ENCODE measurements at places on chromosomes 3 and 15. TPM values are rescaled to one million over a fixed set of nuclear protein-coding genes. Genes with fewer than 3 reads are reported as not detected.

DNA sequence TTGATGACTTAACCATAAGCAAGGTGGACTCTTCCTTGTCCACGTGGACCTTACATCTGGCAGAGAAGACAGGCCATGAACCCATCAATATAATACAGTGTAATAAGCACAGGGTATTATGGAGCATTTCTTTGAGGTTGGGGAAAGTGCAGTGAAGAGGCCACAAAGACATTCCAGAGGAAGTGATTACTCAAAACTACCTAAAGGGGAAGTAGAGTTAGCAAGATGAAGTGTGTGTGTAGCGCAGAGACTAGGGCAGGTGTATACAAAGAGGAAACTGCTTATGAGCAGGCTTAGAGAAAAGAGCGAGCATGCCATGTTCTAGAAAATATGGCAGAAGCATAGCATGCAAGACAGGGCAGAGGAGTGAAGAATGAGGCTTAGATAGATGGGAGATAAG is 17.9 kb downstream of the CP start:
- DNase-seq, result no peak

DNA sequence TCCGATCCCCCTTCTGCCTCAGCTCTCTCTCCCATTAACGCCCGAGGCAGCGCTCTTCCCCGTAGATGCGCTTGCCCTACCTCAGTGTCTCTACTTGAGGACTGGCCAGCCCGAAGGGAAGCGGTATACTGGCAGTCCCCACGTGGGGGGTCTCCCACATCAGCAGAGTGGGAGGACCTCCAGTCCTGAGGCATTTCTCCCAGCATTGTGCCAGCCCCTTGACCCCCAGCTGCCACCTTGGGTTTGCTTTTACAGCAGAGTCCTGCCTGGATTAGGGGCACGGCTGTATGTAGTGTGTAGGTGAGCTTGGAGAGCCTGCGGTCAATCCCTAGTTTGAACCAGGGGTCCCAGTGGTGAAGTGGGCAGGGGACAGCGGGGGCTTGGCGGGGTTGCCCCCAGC is 767 bp downstream of the SEMA3F start:
- no peak for DNase-seq

- DNase-seq, result no peak
Observed at GRCh38 chr3:105899516-105899915, 30.7 kb upstream of the CBLB start.

DNA sequence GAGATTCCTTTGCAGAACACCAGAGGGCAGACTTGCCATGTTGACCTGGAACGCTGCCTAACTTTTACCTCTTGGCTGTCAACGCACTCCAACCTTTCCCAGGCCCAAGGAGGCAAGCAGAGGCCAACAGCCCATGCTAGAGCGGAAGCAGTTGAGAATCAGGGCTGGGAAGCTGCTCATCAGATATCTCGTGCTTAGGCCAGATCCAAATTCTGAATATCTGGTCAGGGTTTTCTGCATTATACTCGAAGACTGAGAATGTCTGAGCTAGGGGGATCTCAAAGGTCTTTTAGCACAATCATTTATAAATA is 2.5 kb downstream of the XIRP1 start:
- peak; percentile 81 for DNase-seq

GRCh38 chr15:63506537-63507035 is 2.2 kb downstream of the USP3 start:
- DNase-seq, result no peak

- no peak for DNase-seq
Observed at GRCh38 chr3:13424865-13425617, 4.9 kb upstream of the NUP210 start.

- DNase-seq, result no peak
Observed at GRCh38 chr3:166829896-166830295, 550.2 kb downstream of the ZBBX start.

GRCh38 chr3:26291840-26292239 is 330.7 kb upstream of the LRRC3B start:
- DNase-seq, result no peak

GRCh38 chr3:54960082-54960481 is 32.2 kb upstream of the LRTM1 start:
- no peak for DNase-seq

- DNase-seq, result no peak
Observed at GRCh38 chr3:175001091-175001490, 142.0 kb downstream of the NAALADL2 start.

GRCh38 chr3:52077925-52078324 is 21.6 kb upstream of the DUSP7 start:
- no peak for DNase-seq

GRCh38 chr15:73051391-73051806 is 864 bp upstream of the NEO1 start:
- peak; percentile 83 for DNase-seq

DNA sequence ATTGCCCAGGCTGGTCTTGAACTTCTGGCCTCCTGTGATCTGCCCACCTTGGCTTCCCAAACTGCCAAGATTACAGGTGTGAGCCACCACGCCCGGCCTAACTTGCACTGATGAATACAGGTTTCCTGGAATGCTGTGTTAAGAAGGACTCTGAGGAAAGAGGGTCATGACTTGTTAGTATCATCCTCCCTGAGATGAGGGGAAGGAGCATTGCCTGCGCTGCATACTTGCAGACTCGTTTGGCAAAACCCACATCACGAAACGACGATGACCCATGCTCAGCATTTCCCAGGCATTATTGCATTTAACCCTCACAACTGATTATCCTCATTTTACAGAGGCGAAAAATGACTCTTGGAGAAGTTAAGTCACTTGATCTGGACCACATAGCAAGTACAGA is 18.9 kb downstream of the COLQ start:
- DNase-seq, result no peak

GRCh38 chr3:172069478-172069877 is 30.1 kb downstream of the FNDC3B start:
- no peak for DNase-seq

DNA sequence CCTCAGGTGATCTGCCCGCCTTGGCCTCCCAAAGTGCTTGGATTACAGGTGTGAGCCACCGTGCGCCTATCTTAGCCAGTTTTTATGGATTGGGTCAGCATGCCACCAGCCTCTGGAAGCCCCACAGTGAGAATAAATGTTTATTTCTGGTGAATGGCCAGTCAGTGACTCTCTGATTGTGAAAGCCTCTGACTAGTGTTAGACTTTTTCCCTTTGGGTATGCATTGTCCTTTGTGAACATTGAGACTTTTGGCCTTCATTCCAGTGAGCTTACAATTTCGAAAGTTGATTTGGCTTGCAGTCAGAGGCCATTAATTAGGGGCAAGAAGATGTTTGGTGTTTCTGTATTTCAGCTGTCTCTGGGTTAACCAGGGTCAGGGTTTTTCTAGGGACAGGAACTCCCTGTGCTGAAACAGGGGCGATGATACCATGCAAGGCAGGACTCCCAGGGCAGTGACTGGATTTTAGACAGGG is 274.5 kb upstream of the C2CD4B start:
- no peak for DNase-seq

TGM5 gene
- total RNA-seq, result not detected

CMTM8 gene
- total RNA-seq, result 15.2 TPM

MELTF gene
- 3.9 TPM for total RNA-seq

STRC gene
- total RNA-seq, result 0.32 TPM

GOLGA8Q gene
- not detected for total RNA-seq

PCSK6 gene
- 4.1 TPM for total RNA-seq

NOX5 gene
- total RNA-seq, result 0.12 TPM

CCR9 gene
- total RNA-seq, result not detected

Data from pancreas (tissue), 10 donors.